ENCODE measurements at places on chromosomes 2 and 18.

GRCh38 chr2:25822190-25823117 lies 55.8 kb downstream of the ASXL2 start:
- DNase-seq = peak; percentile 79

DNA sequence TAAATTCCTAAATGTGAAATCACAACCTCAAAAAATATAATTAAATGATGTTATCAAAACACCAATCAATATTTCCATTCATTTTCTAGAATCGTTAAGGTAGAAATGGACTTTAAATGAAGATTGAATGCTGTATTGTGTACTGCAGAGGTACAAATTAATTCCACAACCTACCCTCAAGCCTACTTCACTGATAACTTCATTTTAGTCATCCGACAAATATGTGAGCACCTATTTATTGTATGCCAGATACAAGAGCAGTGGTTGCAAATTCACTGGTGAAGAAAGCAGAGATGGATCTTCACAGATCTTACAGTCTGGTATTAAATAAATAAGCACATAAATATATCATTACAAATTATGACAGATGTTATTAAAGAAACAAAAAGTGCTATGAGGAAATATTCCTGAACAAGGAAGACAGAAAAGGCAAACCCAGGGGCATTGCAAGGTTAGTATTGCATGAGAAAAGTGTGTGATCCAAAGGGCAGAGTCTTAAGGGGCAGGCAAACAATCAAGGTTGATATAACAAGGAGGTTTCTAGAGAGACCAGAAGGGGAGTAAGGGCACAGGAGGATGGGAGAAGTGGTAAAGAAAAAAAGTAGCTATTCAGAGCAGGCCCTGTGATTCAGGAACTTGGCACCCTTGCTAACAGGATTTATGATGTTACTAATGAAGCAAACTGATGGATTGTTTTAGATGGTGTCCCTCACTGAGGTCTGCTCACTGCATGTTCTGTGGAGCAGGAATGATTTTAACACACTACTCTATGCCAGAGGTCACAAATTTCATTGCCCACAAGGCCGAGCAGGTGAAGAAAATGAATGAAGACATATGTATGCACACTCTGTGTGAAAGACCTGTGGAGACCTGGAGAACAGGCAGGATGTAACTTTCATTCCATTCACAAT lies 128.0 kb upstream of the CCDC150 start:
- peak; percentile 24 for DNase-seq

DNA sequence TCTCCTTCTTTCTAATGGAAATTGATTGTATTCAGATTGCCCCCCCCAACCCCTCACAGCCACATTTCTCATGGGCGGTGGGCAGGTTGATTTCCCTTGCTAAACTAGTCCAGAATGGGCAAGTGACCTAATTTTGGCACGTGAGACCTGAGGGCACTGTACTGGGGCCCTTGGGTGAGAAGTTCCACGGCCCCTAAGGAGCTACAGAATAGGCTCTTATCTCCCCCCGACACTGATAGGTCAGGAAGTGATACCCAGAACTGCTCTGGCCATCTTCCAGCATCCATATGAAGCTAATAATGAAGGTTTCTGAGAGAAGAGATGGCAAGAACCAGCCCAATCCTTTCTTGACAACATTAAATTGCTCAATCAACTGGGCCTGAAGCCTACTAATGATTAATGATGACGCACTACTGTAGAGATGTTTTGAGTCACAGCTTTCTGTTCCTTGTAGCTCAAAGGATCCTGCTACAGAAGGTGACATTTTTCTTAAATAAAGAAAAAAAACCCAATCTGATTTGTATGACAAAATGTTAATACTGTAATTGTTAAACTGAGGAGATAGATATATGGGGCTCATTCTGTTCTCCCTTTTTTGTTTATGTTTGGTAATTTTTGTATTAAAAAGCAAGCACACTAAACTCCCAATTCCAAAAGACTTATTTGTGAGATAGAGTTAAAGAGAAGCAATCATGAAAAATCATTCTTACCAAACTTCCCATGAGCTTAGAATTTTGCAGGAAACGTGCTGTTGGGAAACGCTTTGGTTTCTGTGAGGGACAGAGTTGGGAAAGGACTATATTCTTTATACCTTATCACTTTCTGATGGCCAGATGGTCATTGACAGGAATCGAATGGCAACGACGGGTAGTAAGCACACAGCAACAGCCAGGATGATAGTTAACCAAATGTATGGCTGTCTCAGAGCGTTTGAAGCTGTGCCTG lies 28.2 kb upstream of the NARS1 start:
- peak; percentile 71 for DNase-seq

- DNase-seq = no peak
These were observed 83.6 kb downstream of the SESTD1 start for GRCh38 chr2:179181002-179181401.

- no peak for DNase-seq
These were observed 99.6 kb downstream of the KCNF1 start for GRCh38 chr2:11011359-11011758.

DNA sequence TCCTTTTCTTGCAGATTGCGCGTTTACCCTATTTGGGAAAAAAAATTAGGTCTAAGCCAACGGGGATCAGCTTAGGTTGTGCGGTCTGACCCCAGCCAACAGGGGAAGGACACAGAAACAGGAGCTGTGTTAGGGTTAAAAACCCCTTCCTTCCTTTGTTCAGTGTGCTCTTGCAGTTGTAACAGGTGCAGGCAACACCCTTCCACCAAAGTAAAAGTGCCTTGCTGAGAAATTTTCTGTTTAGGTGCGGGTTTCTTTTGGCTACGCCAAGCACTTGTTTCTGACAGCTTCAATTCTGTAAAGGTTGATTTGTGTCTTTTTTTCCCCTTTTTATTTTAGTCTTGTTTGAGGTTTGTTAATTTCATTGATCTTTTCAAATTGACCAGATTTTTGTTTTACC lies 92.5 kb downstream of the PTPN4 start:
- DNase-seq = no peak

DNA sequence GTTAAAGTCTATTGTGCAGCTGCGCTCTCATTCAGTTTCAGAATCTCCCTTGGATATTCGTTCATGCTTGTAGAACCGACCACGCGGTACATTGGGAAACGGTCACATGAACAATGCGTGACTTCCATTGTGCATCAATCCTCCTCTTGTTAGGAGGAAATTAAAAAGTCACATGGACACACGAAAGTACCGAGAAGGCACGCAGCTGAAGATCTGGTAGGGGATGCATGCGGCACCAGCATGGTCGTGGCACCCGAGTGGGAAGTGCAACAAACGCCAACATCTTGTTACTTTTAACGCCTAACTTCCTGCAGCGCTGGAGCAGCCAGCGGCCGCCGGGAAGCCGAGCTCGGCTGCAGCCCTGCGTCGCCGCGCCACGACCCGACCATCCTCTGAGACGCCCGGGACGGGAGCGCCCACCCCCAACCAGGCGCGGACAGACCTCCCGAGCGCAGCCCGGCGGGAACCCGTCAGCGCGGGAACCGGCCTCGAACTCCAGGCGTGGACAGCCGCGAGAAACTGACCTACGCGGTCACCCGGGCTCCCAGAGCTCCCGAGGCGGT lies 412 bp downstream of the OSBPL1A start:
- DNase-seq = peak; percentile 63

- DNase-seq = no peak
These were observed 234.3 kb upstream of the NCKAP5 start for GRCh38 chr2:133802409-133803039.

DNA sequence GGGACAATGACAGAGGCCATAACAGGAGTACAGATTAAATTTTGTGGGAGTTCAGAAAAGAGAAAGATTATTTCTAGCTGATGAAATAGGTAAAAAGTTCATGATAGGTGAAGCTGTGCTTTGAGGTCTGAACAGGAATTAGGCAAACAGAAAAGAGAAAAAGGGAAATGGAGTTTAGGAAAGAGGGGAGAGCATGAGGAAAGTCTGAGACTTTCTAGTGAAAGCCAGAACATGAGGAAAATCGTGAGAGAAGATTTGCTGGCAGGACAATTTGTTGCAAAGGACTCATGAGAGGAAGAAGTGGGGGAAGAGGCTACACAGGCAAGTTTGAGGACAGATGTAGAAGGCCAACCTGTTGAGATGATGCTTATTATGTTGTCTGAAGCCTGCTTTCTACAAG lies 6.3 kb upstream of the CHN1 start:
- no peak for DNase-seq

DNA sequence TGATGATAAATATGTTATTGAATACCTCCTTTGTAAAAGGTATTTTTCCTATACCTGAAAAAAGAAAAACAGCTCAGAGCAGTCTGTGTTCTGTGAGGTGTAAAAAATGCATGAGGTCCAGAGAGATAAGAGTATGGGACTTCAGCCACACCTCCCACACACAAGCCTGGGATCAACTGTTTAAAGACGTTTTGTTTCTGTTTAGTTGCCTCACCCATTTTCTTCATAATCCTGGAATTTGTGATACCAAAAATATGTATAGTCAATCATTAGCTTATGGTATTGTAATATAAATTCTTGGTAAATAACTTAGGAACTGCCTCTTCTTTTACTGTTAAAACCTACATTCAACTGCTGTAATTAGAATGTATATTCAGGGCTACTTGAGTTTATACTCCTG lies 1322.9 kb upstream of the TMEFF2 start:
- DNase-seq = no peak

- DNase-seq = peak; percentile 98
These were observed 115.4 kb upstream of the PKDCC start for GRCh38 chr2:41932241-41933045.

DNA sequence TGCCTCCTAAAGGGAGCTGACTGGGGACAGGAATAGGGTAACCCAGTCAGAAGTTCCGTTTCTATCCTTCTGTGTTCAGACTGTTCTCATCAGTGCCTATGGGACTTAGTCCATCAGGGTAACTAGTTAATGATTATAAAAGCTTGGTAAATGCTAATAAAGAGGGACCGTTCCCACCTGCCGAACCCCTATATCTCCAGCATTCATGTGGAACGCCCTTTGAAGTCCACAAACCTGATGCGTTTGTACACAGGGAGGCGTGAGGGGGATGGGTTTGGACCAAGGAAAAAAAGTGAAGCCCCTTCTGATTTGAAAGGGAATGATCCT lies 112.9 kb downstream of the CDK15 start:
- no peak for DNase-seq

DNA sequence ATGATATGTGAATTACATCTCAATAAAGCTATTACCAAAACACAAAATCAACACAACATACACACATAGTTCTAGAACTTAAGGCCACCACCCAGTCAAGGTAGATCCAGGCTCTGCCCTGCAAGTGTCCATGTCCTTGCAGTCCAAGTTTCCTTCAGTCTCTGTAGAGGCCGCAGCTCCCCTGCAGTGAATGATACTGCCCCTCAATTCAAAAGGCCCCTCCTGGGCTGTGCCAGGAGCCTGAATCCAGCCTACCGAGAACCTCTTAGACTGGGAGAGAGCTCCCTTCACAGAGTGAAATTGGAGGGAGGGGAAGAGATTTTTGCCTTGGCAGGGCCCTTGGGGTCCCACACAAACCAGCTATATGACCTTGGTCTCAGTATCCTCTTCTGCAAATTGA lies 42.5 kb upstream of the ATP6V1B1 start:
- DNase-seq = no peak

DNA sequence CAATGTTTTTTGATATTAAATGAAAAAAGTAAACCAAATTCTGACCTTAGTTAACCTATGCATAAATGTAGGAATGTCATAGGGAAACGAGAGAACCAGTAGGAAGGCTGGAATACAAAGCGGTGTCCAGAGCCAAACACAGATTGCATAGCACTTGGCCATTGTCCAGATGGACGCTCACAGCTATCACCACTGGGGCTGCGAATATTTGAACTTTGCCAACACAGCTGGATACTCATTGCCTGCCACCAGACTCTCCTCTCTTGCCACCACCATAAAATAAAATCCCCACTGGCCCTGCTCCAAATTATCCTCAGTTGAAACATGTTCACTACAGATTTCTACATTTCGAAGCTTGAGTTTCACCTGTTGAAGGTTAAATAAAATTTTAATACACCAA lies 159.3 kb upstream of the GULP1 start:
- DNase-seq = no peak

All from fibroblast of upper back skin (primary cell).